ENCODE measurements at places on chromosomes 1 and 21. TPM values are rescaled to one million over a fixed set of nuclear protein-coding genes. Genes with fewer than 3 reads are reported as not detected.

Gene HSF2BP
- 4.4 TPM for total RNA-seq

Gene SWT1
- 4.2 TPM for total RNA-seq

Gene PRELP
- 0.14 TPM for total RNA-seq

Gene PADI6
- not detected for total RNA-seq

Gene EXTL1
- 0.43 TPM for total RNA-seq

Gene ATXN7L2
- total RNA-seq = 2.0 TPM

Gene AKR7A3
- 0.29 TPM for total RNA-seq

Gene CD1D
- total RNA-seq = 0.66 TPM

Gene NTRK1
- total RNA-seq = not detected

Gene TFF3
- not detected for total RNA-seq

Gene SEMA4A
- 0.44 TPM for total RNA-seq

Gene OR6K3
- not detected for total RNA-seq

Gene LCE1D
- not detected for total RNA-seq

Gene S100A3
- 2.4 TPM for total RNA-seq

Gene CLDN14
- total RNA-seq = not detected

Gene SYCP1
- total RNA-seq = not detected

Gene RNU1-2
- under 0.01 TPM for total RNA-seq

Gene FAM3B
- total RNA-seq = not detected

Gene ADGRL4
- 3.7 TPM for total RNA-seq

Gene CELA2B
- total RNA-seq = not detected

Gene ADAMTS1
- 49.5 TPM for total RNA-seq

Gene THEMIS2
- total RNA-seq = 7.6 TPM

Gene MYBPH
- total RNA-seq = 0.88 TPM

Gene UMODL1
- 0.29 TPM for total RNA-seq

Gene CHAF1B
- total RNA-seq = 7.7 TPM

Gene MSH4
- total RNA-seq = not detected
